ENCODE measurements at places on chromosomes 3 and 15.

GRCh38 chr3:32249184-32249782 is 10.8 kb downstream of the CMTM8 start:
- no peak for DNase-seq

DNA sequence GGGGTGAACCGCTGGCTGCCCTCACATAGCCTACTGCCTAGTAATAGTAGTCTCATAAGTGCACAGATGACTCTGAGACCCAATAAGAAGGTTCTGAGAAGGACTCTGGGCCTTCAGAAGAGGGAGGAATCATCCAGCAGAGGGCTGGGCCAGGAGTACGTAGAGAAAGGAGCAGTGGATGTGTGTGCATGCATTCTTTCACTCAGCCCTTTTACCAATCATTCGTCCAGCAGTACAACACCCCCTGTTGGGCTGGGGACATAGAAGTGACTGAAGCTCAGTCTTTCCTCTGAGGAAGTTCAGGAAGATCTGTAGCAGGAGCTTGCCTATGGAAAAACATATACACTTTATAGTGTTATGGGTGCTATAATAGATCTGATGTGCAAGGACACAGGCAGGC is 333.1 kb downstream of the CLSTN2 start:
- DNase-seq, result no peak

DNA sequence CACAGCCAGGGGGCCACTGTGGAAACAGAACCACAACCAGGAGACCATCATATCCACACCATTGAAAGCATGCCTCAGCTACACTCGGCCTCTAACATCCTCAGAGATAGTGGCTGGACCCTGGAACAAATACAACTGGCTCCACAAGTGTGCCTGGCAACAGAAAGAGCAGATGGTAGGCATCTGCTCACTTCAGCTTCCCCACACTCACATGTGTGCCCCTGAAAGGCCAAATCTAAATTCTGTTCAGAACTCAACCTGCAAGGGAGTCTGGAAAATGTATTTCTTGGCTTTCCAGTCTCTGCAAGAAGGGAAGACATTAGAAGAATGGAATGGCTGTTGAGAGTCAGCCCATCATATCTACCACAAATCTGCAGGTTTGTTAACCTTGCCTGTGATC is 54.7 kb upstream of the CTNNB1 start:
- no peak for DNase-seq

GRCh38 chr15:70132139-70132538 is 34.4 kb upstream of the TLE3 start:
- DNase-seq, result no peak

- DNase-seq, result peak; percentile 50
These were observed 124.8 kb upstream of the GOLIM4 start for GRCh38 chr3:168220556-168220955.

DNA sequence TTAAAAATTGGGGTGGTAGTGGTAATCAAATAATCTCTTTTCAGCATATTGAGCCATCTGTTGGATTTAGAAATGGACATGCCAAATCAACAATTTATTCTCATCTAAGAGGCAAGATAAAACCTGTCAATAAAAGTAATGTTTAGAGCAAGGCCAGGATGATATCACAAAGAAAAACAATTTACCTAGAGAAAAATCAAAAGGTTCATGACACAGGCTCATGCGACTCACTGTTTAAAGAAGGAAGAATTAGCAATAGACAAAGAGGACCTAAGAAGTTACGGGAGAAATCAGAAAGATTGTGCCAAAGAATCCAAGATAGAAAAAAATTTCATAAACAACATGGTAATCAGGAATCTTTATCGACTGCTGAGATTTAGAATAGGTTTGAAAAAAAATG is 868.5 kb upstream of the GBE1 start:
- no peak for DNase-seq

- no peak for DNase-seq
These were observed 54.5 kb upstream of the ABHD10 start for GRCh38 chr3:111924283-111924682.

DNA sequence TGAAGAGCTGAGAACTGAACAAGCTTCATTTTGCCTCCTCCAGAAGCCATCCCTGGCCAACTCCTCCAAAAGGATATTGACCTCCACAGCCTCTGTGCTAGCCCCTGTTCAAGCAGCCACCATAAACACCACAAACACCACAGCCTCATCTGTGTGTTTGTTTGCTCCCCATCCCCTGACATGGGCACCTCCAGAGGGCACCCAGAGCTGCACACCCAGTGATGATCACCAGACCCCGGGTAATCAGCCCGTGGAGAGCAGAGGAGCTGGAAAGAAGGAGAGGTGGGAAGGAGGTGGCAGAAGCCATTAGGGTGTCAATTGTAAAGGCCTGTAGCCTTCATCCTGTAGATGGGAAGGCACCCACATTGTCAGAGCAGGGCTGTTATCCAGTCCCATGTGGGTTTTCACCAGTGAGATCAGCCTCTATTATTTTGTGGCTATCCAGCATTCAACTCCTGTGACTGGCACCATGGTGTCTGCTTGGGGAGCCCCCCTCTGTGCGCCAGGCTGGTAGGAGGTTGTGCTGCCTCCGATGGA is 6.8 kb upstream of the WNT7A start:
- DNase-seq, result peak; percentile 0

- DNase-seq, result no peak
These were observed 10.2 kb upstream of the TMEM212 start for GRCh38 chr3:171832989-171833388.

DNA sequence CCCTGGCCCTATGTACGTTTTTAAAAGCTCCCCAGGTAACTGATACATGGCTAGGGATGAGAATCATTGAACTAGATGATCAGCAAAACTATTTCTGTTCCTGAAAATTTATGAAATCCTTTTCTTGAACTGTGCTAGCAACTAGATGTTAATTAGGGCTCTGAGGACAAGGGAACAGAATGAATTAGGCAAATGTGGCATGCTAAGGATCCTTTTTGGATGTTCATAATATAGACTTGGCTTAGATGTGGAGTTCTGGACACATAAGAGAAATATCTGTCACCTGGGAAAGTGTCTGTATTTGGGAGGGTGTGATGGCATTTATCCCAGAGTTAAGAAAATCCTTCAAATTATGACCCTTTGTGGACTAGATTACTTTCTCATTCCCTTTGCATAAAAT is 71.2 kb downstream of the RSRC1 start:
- no peak for DNase-seq

- DNase-seq, result no peak
These were observed 120.5 kb upstream of the PROK2 start for GRCh38 chr3:71905426-71905825.

DNA sequence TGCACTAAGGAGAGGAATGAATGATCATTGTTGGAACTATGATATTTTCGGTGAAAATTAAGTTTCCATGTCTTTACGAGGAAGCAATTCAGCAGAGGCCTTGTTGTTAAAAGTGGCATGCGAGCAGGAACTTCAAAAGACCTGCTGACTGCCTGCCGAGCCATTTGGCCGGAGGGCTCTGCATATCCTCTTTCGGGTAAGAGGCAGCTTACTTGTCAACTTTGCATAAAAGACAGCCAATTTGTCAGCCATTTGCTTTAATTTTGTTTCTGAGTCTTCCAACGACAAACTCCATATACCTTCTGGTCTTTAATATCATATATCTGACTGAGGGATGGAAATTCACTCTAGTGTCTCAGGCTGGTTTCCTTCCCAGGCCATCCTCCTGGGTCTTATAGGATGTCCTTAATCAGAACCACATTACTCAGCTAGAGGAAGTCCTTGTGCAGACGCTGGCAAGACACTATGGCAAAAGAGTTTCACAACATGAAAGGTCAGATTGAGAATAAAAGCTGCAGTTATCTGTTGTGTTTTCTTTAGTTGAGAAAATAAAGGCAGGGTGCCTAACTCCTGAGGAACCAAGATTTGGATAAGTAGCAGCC is 128.7 kb upstream of the WNT5A start:
- DNase-seq, result no peak

DNA sequence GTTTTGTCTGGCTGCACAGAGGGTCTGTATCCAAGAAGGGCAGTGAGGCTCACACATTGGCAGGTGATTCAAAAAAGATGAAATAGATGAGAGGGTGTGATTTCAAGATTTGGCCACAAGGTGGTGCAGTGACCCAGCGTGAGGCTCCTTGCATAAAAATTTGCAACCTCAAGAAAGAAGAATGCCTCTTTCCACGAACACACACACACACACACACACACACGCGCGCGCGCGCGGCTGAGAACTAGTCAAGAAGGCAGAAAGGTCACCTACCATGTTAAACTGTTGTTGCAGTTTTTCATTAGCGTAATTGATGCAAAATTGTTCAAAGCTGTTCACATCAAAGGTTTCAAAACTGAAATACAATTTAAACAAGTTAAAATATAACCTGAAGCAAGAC is 39.2 kb downstream of the MYO5C start:
- DNase-seq, result peak; percentile 94

DNA sequence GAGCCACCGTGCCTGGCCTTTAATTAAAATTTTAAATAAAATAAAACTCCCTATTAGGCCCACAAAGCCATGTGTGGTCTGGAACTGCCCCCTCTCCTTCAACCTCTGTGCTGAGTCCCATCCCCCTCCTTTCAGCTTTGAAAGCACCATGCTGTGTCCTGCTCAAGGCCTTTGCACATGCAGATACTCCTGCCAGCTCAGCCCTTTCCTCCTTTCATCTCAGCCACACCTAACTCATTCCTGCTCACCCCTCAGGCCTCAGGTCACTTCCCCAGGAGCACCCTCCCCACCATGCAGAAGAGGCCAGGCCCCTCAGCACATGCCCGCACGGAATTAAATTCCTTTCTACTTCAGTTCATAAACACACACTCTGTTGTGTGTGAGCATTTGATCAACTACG is 28.1 kb downstream of the ATRIP start:
- DNase-seq, result no peak

DNA sequence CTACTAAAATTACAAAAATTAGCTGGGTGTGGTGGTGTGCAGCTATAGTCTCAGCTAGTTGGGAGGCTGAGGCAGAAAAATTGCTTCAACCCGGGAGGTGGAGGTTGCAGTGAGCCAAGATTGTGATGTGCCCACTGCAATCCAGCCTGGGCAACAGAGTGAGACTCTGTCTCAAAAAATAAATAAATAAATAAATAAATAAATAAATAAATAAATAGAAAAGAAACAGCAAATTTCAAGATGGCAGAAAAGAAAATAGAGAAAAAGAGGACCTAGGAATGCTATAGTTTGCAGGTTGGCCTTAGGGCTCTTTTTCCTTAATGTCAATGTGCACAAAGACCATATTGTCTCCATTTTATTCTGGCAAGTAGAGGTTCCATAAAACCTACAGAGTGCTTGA is 28.2 kb downstream of the IQCF6 start:
- DNase-seq, result no peak

DNA sequence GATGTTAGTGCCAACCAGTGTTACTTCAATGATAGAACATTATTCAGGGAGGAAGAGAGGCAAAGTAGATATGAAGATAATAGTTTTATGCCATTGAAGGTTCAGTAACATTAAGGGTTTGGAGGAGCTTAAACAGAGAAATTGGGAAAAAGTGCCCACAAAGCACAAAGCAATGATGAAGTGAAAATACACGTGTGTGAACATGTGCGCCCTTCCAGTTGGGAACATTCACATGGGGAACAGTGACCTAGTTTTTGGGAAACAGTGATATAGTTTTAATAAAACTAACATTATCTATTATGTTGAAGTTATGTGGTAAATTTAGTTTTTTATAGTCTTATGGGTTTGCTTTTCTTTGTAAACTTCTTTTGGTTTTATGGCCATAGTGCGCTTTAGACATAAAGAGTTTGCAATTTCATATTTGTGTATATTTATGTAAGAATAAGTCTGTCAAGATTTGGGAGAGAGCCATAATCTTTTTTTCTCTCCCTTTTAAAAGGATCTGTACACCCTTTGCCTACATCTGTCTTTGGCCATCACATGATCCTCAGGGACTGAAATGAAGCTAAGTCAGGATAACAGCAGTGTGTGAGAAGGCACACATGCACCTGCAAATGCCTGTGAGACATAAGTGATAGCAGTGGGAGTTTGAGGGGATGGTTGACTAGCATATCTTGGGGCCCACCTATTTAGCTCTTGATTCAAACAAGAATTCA is 450.3 kb upstream of the THRB start:
- no peak for DNase-seq

DNA sequence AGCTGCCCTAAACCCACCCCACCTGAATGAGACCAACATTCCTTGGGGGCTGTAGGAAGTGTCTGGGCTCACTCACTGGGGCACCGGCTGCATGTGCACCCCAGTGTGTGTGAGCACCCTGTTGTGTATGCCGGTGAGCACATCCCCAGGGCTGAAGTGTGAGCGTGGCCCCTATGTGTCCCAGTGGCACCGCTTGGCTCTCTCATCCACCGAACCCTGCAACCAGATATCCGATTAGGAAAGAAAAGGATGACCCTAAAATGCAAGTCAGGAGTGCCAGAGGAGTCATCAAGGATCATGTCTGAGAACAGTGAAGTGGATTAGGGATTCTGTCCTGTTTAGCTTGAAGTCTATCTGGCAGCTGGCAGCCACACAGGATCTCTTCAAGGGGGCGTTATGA is 84.0 kb upstream of the ALDH1L1 start:
- DNase-seq, result no peak

DNA sequence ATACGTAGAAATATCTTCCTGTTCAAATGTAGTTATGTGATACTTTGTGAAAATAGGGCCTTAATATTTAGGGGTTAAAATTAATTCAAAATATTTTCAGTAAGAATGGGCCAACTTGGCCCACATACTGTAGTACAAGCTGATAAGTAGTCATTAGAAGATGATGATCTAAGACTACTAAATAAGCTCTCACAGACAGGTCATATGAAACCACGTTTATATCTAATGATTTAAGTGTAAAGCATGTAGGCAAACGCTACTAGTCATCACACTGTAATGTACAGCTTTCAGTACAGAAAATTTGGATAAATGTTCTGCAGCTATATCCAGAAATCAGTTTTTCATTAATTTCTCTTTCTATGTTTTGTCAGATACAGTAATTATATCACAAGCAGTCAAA is 228.6 kb downstream of the UBE2E2 start:
- no peak for DNase-seq

DNA sequence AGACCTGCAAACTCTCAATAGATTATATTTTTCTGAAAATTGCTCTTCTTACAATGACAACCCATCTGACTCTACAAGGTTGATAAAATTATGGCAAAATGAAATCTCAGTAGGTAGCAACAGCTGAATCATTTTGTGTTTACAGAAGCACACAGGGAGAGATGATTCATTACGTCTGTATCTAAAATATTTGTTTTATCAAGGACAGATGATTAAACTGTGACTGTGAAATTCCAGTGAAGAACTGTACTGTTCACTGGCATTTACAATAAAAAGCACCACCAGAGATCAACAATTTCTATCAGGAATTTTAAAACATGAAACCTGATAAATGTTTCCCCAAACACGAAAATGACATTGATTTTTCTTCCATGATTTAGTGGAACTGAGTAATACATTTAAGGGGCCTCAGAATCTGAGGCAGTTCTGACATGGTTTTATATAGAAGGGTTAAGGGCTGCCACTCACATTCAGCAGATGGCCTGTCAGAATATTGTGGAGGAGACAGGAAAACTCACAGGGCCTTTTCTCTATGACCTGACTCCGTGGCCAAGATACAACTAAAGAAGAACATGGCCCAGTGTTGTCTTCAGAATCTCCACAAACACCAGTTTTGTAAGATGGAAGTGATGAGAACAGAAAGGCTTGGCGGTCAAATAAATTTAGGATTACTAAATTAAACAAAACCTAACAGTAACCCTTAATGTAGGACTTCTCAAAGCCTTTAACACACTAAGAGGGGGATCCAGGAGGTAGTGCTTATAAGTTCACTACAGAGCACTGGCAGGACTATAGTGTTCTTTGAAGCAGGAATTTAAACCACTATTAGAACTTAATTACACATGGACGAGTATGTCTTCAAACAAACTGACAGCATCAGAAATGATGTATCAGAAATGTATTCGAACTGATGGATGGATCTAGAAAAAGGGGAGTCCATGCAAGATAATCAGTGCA is 25.9 kb downstream of the RAD18 start:
- no peak for DNase-seq

GRCh38 chr15:96756146-96756545 is 425.6 kb downstream of the NR2F2 start:
- no peak for DNase-seq

All from retina (tissue), 1 donor.